Dorsolateral prefrontal cortex (tissue), 122 donors: ENCODE measurements at places on chromosomes 3 and 15.

GRCh38 chr3:64184621-64185020 lies 40.6 kb downstream of the PRICKLE2 start:
- no peak for DNase-seq

DNA sequence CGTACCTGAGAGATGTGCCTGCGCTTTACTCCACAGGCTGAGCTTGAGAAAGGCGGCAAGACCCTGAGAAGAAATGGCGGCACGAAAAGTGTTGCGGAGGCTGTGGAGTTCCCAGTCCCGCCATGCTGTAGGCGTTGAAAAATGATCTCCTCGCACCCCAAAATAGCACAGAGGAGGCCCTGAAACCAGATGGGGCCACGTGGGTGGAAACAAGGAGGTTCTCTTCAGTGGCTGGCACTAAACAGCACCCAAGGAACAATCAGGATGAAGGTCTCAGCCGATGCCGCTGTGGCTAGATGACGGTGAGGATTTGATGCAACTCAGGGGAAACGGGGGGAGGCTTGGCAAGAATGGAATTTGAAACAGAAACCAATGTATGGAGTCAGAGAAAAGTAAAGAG lies 57.3 kb downstream of the TMEM212 start:
- DNase-seq: no peak

GRCh38 chr15:63729115-63729884 lies 104.4 kb downstream of the HERC1 start:
- no peak for DNase-seq

GRCh38 chr15:57505949-57506391 lies 85.7 kb upstream of the MYZAP start:
- DNase-seq: no peak

DNA sequence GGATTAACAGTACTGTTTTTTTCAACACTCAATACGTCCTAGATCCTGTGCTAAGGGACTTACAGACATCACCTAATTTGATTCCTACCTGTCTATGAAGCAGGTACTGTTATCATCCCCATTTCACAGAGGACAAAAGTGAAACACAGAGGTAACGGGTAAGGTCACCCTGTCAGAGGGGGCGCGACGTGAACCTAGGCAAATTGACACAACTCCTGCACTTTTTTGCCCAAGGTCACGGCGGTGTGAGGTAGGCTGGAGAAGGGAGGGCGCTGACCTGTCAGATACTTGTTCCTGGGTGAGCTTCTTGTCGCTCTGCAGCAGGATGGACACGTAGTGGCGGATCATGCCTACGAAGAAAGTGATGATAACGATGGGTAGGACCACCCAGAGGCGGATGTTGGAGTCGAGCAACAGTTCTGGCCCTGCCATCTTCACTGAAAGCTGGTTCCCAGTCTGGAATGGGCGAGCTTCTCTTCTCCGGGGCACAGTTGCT lies 363 bp downstream of the EMC3 start:
- no peak for DNase-seq

GRCh38 chr3:171690281-171690680 lies 120.0 kb downstream of the PLD1 start:
- no peak for DNase-seq

- DNase-seq: no peak
These were observed 14.4 kb upstream of the ALDH1L1 start for GRCh38 chr3:126194713-126195305.

GRCh38 chr3:46566040-46566641 lies at the start of gene LRRC2:
Gene LRRC2, minus strand, starts transcription at chr3:46566302. Its CDS starts 14,711 bp downstream, at chr3:46551591.
- peak; percentile 45 for DNase-seq

GRCh38 chr3:175009295-175009694 lies 150.2 kb downstream of the NAALADL2 start:
- DNase-seq: no peak

DNA sequence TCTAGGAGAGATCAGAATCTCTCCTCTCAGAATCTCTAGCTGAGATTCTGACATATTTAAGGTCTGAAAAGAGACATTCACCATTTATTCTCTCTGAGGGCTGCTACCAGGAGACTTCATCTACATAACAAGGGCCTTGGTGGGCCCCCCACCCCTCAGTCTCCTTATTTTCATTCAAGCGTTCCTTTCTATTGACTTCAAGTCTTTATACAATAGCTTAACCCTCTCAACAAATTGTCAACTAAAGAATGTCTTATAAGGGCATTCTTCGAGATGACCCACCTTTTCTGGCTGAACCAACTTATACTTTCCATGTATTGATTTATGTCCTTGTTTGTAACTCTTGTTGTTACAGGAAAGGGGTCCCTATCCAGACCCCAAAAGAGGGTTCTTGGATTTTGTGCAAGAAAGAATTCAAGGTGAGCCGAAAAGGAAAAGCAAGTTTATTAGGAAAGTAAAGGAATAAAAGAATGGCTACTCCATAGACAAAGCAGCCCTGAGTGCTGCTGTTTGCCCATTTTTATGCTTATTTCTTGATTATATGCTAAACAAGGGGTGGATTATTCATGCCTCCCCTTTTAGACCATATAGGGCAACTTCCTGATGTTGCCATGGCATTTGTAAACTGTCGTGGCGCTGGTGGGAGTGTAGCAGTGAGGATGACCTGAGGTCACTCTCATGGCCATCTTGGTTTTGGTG lies 209.5 kb upstream of the ALCAM start:
- no peak for DNase-seq

DNA sequence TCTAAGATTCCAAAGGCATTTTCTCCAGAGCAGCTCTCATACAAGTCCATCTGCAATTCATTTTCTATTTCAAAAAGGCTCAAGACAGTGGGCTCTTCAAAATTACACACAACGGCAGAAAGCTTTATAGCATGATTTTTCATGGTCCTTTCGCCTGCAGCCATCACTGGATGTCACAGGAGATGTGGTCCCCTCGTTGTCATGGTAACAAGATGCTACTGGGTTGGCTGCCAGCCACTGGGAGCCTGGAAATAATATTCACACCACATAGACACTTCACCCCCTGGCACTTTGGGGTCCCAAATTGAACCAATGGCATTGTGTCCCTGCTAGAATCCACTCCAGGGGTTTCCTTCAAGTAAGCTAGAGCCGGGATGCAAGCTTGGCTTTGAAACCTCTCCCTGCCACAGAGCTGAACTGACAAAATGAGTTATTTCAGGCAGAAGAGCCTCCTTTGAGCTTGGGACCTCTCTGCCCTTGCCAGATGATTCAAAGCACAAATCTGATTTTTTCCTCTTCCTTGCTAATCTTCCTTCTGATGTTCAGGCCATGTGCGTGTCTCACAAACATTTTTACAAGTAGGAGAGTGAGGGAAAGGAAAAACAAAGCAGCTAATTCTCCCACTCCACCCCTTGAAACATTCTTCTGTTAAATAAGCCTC lies 512.6 kb upstream of the ADAMTS9 start:
- DNase-seq: no peak

DNA sequence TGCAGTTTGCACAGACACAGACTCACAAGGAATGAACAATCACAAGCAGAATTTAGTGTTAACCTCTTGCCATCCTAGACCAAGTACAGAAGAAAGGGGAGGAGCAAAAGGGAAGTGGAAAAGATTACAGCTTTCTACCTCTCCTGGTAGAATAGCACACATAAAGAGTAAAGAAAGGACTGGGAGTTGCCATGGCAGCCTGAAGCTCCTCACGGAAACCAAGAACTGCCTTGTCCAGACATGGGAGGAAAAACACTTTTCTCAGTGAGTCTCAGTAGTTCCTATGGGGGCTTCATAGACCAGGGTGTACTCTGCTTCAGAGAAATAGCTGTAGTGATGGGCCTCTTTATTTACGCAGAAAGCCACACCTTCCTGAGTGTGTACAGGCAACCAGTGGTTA lies 114.7 kb upstream of the GAP43 start:
- DNase-seq: no peak

- DNase-seq: no peak
These were observed 73.4 kb downstream of the CPN2 start for GRCh38 chr3:194277786-194278130.

DNA sequence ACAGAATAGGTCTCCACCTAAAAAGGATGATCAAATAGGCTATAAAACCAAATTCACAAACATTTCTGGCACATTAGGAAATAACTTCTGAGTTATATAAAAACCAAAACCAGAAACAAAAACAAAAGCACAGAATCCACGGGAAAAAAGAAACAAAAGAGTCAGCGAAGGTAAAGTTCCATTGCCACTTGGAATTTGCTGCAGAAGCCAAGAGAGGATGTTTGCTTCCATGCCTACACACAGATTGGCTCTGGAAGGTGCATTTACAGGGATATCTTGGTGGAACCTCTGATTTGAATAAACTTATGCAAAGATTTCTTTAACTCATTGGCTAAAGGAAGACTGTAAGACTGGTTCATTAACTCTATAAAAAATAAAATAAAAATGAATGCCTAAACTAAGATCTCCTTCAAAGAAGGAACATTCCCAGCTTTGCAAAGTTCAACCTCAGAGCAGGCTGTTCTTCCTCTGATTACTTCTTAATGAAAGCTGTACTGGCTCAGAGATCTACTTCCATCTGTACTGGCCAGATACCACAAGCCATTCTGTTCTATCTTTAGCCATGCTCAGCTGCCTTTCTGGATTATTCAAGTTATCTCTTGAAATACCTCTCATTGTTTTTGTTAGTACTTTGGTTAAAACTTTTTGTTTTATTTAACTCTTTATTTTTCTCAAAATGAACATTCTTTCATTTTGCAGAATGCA lies 537.5 kb upstream of the CCDC54 start:
- DNase-seq: no peak

- DNase-seq: no peak
These were observed 16.2 kb upstream of the ANKDD1A start for GRCh38 chr15:64895285-64896065.

GRCh38 chr3:184008161-184008560 lies 9.5 kb downstream of the ABCC5 start:
- DNase-seq: no peak

GRCh38 chr15:74024687-74025086 lies 30.2 kb downstream of the PML start:
- DNase-seq: no peak

DNA sequence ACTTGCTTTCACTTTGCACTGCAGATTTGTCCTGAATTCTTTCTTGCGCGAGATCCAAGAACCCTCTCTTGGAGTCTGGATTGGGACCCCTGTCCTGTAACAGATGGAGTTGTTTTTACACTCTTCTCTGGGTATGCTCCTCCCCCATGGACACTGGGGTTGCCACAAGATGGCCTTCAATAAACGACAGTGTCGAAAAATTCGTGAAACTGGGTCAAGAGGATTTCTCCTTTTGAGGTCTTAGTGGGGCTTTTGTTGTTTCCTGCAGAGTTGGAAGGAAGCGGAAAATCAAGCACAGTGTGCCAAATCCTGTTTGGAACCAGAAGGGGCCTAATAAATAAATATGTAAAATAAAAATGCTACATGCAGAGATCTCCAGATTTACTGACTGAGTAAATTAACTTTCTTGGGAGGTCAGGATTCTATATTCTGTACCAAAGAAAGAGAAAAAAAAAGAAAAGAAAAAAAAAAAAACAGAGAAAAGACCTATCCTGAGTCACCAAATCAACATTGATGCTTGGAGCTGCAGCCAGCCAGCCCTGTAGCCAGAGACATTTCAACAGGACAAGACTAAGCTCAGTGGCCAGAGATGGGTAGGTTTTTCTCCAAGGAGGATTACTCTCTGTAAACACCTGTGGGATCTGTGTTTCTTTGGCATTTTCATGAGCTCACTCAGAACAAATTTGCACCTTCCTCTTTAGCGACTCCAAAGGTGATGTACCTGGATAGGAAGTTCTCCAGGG lies 24.8 kb downstream of the CCDC80 start:
- DNase-seq: no peak

DNA sequence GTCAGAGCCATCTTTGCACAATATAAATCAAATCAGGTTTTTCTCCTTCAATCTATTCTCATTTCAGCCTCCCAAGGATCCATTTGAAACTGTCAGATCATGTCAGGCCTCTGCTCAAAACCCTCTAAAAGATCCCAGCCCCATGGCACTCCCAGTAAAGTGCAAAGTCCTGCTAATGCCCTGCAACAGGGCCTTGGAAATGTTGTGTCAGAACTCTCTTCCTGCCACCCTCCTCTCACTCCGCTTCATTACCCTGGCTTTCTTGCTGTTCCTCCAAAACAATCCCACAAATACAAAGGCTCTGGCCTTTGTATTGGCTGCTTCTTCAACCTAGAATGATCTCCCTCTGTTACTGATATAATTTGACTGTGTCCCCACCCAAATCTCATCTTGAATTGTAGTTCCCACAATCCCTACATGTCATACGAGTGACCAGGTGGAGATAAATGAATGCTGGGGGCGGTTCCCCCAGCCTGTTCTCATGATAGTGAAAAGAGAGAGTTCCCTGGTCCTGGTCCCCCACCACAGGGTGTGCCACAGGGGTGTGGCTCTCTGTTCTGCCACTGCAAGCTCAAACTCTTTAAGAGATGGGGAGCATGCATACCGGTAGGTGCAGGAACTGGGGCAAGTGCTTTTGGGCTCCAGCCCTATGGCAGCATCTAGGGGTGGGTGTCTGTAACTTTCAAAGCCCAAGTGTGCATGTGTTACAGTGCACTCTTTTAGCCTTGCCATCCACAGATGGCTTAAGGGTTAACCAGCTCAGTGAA lies 22.9 kb upstream of the TRA2B start:
- DNase-seq: no peak

DNA sequence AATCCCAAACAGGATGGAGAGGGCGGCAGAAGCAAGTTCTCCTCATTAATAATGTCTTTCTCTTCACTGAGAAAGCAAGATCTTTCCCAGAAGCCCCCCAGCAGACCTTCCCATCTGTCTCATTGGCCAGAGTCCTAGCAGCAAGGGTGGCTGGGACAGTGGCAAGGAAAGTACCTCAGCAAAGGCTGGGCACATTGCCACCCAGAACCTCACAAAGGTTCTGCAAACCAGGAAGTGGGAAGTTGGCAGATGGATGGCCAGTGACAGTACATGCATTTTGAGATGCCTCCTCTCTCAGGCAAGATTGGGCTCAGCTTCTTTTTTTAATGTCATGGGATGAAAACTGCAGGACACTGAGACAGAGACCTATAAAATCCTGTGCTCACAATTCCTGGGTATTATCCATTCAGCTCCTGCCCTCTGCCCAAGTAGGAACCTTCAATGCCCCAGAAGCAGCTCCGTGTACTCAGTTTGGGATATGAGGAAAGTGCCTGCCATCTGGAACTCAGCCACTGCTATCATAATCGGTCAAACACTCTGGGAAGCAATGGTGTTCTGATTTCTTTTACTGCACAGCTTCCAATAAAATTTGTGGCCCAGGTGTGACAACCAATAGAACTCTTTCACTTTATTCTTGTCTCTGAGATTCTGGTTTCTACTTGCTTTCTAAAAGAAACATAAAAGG lies 25.5 kb downstream of the DPH3 start:
- no peak for DNase-seq

DNA sequence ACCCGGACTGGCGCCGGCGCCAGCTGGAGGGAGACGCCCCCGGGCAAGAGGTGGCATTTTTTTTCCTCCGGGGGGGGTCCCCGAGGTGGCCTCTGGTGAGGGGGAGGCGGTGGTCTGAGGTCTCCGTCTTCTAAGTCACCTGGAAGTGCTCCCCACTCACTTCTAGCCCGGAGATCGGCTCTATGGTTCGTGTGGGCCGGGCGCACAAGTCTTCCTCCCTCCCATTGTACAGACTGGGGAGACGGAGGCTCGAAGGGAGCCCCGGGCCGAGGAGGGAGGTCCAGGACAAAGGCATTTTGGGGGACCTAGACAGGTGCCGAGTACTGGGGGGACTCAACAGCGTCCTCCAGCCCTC lies 4.4 kb downstream of the GATA2 start:
- DNase-seq: peak; percentile 10

GRCh38 chr3:112013784-112014143 lies 15.0 kb downstream of the TAGLN3 start:
- no peak for DNase-seq

GRCh38 chr15:36659917-36660316 lies 80.5 kb downstream of the CDIN1 start:
- DNase-seq: no peak
